ENCODE measurements at places on chromosomes 3 and 15.
A peak's percentile ranks its signal among the peaks of the same experiment; 100 is the strongest.

DNA sequence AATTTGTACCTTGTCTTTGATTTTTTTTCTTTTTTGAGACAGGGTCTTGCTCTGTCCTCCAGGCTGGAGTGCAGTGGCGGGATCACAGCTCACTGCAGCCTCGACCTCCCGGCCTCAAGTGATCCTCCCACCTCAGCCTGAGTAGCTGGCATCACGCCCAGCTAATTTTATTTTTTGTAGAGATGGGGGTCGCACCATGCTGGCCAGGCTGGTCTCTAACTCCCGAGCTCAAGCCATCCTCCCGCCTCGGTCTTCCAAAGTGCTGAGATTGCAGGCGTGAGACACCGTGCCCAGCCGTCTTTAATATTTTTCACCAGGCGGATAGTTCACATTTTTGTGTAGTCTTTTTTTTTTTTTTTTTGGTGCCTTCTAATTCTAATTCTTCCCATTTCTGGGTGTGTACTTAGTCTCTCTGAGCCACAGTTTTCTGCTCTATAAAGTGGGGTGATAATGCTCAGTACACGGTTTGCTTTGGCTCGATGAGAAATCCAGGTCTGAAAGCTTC lies 528 bp upstream of the TATDN2 start:
- no peak for DNase-seq

- DNase-seq: no peak
Measured at GRCh38 chr3:63972196-63972595, 51.1 kb downstream of the PSMD6 start.

DNA sequence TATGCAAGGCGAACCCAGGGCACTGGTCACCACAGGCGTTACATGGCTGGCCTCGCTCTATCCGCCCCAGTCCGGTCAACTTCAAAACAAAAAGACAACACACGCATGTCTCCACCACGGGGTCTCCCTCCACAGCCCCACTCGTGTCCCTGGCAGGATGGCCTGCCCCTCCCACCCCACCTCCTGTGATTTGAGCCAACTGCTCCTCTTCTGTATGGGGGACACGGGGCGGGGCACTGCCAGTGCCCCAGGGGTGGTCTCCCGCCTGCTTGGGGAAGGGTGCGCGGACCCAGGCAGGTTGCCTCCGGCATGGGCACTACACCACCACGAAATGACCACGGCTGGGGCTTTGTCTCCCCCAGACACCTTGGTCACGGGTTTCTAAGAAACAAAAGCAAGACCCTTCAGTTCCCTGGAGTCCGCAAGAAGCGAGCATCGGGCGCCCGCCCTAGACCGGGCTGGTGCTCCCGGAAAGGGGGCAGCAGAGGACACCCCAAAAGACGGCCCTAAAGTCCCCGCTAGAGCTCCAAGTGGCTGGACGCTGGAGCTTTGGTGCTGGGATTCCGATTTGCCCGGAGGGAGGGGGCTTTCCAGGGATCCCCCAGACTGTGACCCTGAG lies 219.3 kb upstream of the PRICKLE2 start:
- DNase-seq: no peak

DNA sequence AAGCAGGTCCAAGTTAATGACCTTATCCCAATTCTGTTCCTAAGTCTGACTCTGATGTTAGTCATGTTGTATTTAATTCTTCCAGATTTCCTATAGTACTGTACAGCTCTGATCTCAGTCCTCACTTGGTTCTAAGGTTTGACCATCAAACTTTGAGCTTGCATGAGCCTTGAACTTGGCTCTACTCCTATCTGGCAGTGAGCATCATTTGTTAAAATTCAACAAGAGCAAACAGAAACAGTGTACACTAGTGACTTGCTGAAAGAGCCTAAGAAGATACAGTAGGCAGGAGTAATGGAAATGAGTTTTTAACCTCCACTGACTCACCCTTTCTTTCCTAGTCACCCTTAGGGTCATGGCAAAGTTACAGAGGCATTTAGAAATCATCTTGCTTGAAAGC lies 451.1 kb upstream of the TPRG1 start:
- no peak for DNase-seq

DNA sequence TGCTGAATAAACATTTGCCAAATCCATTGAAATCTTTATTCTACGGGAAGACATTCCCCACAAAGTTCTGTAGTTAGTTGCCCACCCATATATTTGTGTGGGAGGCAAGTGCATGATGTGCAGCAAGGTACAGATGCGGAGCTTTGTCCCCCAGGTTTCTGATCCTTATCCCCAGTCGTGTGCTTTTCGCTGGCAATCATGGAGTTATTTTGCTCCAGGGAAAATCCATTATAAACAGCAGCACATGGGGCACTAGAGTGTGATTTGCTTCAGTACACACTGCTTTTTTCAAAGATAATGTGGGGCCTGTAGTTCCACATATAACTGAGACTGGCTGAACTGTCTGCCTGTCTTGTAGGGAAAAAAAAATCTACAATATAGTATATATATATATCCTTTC lies 132.1 kb downstream of the FEZF2 start:
- DNase-seq: no peak

DNA sequence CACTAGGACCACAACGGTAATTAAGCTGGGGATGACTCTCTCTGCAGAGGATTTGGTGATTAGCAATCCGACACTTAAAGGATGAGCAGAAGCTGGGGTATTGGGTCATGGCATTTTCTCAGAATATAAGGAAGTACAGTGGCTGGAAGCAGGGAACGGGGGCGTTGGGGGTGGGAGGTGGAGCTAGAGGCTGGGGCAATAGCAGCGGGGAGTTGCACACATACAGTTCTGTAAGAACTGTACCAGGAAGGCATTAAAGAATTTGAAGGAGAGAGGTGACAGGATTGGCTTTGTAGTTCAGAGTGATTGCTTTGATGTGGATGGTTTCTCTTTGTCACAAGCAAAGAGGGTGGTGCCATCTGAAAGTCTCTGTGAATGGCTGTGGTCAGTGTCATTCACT lies 28.2 kb downstream of the PSMD6 start:
- no peak for DNase-seq

DNA sequence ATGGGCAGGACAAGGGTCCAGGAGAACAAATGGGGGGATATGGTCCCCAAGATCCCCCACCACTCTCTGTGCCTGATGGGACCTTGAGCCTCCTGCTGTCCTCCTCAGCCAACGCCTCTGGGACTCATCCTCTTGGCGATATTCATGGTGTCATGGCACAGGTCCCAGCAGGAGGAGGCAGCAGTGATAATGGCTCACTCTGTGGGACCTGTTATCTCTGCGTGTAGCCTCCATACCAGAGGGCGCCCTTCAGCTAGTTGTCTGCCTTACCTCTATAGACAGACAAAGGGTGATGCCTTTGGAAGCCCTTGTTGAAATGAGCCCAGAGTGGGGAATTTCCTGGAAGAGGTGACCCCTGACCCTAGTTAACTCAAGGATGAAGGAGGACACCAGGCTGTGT lies 7.4 kb downstream of the ZBTB47 start:
- DNase-seq: no peak

GRCh38 chr3:158314426-158315357 lies 204.8 kb downstream of the RSRC1 start:
- no peak for DNase-seq

GRCh38 chr3:42226470-42227425 lies 39.2 kb downstream of the CCK start:
- no peak for DNase-seq

- no peak for DNase-seq
Measured at GRCh38 chr3:188524052-188524451, 370.1 kb downstream of the LPP start.

GRCh38 chr3:189172668-189173419 lies 1.1 kb downstream of the TPRG1 start:
- DNase-seq: no peak

DNA sequence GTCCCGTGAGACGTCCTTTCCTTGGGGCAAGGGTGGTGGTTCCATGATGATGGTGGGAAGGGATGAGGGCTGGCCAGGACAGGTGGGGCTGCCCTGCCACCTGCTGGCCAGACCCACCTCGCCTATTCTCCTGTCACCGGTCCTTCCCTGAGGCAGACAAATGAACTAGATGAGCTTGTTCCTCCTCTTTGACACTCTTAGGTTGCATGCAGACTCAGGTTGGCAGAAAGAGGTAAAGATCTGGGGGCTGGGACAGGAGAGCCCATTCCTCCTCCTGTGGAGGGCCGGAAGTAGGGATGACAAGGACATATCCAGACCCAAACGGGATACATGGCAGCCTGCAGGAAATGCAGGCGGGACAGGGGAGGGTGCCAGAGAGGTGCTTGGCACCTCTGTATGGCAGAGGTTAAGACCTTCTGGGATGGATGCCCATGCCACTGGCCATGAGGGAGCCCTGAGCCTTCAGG lies 38.6 kb downstream of the ACSBG1 start:
- DNase-seq: peak; percentile 15

DNA sequence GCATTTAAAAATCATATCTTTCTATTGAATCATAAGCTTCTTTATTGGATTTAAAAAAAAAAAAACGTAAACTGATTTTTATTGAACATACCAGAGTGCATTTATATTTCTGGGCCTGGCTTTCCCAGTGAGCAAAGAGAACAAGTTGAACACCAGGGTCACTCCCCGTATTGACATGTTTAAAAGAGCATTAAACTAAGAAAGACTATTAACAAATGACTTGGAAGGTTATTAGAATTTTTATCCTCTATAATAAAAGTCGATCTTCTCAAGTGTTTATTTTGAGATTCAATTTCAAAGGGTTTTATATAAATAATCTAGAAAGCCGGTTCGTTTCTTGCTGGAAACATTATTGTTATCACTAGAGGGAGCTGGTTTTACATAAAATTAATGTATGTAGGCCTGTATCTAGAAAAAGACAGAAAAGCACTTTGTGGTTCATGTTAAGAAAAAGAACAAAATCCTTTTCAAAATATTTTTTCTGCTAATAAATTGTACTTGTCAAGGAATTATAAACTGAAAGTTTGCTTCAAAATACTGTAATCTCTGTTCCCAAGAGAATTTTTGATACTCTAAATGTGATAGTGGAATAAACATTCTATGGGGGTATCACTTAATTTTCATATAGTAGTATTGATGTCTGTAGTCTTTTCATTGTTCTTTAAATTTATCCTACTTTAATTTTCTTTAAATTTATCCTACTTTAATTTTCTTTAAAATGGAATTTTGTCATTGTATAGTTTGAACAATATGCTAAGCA lies 321.8 kb upstream of the MME start:
- no peak for DNase-seq

- no peak for DNase-seq
Measured at GRCh38 chr3:52393131-52393807, 51.6 kb downstream of the SEMA3G start.

DNA sequence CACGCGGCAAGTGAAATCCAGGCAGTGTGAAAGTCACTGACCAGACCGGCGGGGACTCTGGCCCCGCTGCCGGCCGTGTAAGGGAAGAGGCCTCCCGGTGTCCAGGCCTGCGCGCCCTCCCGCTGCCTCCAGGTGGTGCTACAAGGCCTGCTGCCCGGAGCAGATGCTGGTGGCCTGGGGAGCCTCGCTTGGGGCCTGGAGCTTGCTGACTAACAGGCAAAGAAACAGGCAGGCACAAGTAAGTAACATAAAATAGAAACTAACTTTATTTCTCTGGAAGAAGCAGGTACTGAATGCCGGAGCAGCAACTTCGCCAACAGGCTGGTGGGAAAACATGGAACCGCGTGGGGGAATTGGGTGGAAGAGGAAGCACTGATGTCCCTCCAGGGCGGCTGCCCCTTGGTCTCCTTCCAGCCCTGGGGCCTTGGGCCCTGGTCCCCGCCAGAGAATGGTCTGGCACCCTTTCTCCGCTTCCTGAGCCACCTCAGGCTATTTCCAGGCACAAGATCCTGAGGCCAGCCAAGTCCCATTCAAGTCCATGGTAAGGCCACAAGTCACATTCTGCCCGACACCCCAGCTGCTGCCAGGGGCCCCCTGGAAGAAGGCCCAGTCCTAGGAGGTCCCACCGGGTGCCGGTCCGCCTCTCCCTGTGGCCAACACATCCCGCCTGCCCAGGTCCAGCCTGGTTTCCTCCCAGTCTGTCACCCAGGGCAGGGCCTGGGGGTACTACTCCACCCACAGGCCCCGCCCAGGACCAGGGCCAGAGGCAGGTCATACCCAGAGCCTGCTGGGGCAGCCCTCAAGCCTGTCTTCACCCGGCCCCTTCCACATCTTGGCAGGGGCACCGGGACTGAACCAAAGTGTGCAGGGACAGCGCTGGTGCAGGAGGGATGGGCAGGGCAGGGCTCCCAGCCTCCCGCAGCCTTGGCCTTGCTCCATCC lies 45.0 kb downstream of the TNK2 start:
- DNase-seq: peak; percentile 34

DNA sequence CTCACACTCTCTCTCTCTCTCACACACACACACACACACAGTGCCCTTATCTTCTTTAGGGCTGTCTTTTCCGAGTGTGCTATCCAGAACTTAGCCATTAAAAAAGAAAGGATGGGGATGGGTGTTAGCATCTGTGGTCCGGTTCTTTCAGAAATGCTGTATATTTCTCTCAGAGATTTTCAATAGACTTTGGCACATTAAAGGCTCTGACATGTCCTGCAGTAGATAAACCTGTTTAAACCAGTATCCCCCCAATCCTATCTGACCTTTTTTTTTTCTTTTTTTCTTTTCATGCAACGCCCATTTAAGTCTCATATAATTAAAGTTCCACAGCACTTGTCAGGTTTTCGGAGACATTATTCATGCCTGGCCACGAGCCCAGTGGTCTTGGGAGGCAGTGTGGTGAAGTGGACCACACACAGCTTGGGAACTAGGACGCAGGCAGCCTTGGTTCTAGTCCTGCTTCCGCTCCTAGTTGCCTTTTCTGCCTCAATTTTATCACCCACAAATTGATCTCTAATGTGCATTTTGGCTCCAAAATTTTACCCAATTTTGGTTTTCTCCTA lies 13.3 kb downstream of the CAV3 start:
- no peak for DNase-seq

DNA sequence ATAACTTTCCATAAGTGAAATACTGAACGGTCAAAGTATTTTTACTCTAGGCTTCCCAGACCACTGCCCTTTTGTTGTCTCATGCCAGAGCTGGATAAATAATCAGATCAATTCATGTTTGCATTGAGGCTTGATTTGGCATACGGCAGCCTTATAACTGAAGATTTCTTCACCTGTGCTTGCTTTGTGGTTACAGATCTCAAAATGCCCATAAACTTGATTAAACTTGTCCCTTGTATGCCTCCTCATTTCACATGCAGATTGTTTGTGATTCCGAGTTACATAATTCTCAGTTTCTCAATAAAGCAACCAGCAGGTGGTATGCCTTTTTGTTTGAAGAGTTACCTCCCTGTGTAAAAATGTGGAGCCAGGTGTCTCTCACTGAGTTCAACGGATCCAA lies 211.4 kb upstream of the LRIG1 start:
- no peak for DNase-seq

- DNase-seq: no peak
Measured at GRCh38 chr15:87118435-87118834, 1038.8 kb downstream of the AGBL1 start.

- DNase-seq: no peak
Measured at GRCh38 chr3:40858364-40859115, 333.8 kb downstream of the ZNF621 start.

DNA sequence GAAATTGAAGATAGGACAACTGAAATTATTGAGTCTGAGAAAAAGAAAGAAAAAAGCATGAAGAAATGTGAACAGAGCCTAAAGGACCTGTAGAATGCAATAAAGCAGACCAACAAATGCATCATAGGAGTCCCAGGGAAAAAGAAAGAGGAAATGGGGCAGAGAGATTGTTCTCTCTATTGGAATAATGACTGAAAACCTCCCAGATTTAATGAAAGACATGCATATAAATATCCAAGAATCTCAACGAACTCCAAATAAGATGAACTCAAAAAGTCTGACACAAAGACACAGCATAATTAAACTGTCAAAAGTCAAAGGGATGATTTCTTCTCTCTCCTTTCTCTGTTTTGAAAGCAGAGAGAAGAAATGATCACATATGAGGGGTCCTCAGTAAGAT lies 124.7 kb downstream of the MEX3B start:
- no peak for DNase-seq

Measured in stimulated activated CD4-positive, alpha-beta T cell treated with anti-CD3 and anti-CD28 coated beads, TNF-alpha, amount 100 ng/mL, for 1 hour (primary cell).